Activated T-helper 9 cell treated with anti-CD3 and anti-CD28 coated beads, Interleukin-2, amount 50 U/mL, for 16 hours (primary cell): ENCODE measurements at places on chromosomes 1 and 21.

DNA sequence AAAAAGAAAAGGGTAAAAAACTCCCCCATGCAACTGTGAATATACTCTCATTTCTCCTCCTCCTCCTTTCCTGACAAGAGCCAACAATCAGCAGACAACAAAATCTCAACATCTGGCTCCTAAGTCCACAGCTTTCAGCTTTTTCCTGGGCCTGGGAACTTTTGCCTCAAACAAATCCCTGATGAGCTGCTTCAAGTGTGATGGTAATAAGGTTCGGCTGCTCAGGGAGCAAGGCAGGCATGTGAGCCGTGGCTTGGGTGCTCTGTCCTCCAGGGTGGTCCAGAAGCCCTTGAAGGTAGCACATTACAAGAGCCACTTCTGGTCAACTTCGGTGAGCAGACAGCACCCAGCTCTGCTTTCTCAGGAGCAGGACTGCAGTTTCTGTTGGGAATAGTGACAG is 46.3 kb downstream of the ITPKB start:
- no peak for DNase-seq

DNA sequence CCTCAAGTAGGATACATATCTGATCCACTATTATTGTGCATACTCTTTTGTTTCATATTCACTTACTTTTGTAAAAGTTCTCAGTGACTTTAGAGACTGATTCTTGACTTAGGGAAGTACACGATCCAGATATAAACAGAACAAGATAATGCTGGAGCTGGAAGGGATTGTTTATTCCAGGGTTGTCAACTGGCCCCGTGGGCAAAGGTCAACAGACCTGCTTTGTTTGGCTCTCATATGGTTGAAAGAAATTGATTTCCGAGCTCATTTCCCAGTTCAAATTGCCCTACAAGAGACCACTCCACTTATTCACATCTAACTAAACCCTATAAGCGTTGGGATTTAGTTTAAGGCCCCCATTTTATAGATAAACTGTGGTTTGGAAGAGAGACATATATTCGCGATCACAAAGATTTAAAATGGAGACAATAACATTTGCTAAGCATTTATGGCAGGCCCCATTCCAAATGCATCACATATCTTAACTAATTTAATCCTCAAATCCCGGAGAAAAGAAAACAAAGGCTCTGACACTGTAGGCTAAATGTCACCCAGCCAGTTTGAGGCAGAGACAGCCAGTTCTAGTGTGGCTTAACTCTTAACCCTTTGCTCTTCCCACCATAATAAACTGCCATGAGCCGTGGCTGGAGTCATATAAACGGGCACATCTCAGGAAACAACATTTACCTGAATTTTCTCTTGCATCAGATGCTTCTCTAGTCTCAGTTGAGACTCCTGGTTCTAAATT is 20.6 kb downstream of the REG4 start:
- DNase-seq: no peak

DNA sequence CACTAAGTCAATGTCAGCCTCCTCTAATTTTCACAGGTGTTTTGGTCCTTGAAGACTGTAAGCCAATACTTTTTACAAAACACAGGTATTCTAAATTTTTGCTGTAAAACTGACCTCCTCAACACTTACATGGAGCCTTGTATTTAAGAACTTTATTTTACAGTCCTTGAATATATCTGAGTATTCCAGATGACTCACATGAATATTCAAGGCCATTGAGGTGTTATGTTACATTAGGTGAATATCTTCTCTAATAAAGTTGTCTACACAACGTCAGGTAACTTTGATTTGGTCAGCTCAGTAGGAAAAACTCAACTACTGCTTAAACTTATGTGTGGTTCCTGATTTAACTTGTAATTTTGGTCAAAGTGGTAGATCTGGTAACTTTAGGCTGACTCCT is 254.2 kb downstream of the OLFM3 start:
- no peak for DNase-seq

GRCh38 chr1:8201331-8201861 is 116.5 kb upstream of the SLC45A1 start:
- DNase-seq: no peak

DNA sequence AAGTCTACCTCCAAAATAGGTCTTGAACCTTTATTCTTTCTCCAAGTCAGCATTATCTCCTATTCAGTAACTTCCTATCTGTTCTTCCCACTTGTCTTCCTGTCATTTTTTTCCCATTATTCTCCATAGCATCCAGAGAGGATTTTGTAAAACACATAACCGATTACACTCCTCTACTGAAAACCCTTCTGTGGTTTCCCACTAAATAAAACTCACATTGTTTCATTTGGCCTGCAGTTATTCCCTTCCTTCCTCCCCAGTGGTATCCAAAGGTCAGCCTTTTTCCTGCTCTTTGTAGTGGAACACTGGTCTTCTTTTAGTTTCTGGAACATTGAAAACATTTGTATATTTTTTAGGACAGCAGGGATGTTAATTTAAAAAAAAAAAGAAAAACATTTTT is 266.0 kb downstream of the GPR52 start:
- no peak for DNase-seq

- DNase-seq: no peak
These were observed 14.5 kb downstream of the GNG12 start for GRCh38 chr1:67818725-67819301.
